ENCODE measurements at places on chromosomes 3 and 15. TPM values are rescaled to one million over a fixed set of nuclear protein-coding genes. Genes with fewer than 3 reads are reported as not detected.

GAP43 gene
- total RNA-seq, result 2.6 TPM

GRM7 gene
- total RNA-seq, result not detected

SLC30A4 gene
- total RNA-seq, result 3.3 TPM

- no peak for DNase-seq
Measured at GRCh38 chr15:79682851-79683288, 213.9 kb downstream of the MTHFS start.

- peak; percentile 79 for DNase-seq
Measured at GRCh38 chr3:160400030-160400701, 716 bp downstream of the SMC4 start.

GRCh38 chr3:150286390-150287147 lies 121.5 kb upstream of the TSC22D2 start:
- DNase-seq, result no peak

DNA sequence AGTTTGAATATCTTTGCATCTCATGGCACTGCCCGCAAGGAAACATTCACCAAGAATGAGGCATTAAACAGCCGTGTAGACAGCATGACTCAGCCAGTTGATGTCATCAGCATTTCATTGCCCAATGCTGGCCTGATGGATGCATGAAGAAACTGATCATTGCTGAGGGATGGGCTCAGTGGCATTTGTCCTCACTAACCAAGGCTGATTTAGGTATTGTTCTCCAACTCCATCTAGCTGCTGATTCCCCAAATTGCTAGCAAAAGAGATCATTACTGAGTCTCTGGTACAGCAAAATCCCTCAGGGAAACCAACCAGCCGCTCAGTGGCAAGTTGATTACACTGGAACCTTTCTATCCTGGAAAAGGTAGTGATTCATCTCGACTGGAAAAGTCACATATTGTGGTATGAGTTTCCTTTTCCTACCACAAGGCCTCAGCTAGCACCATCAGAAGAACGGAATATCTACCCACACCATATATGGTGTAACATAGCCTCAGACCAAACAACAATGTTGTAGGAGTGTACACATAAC lies 186.5 kb upstream of the GAP43 start:
- DNase-seq, result no peak

ZNF501 gene
- 4.4 TPM for total RNA-seq

DNA sequence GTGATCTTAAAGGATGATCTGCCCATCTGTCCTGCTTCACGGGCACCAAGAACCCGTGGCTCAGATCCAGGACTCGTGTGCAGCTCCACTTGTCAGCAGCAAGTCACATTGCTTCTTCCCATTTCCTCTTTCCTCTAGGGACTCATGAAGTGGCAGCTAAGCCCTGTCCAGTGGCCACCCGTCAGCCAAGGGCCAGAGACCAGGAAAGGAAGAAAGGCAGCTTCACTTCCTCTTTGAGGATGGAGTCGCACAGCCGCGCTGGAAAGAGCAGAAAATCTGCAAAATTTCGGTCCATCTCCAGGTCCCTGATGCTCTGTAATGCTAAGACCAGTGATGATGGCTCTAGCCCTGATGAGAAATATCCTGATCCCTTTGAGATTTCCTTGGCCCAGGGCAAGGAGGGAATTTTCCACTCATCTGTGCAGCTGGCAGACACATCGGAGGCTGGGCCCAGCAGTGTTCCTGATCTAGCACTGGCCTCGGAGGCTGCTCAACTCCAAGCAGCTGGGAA lies 28.5 kb downstream of the IL16 start:
- no peak for DNase-seq

DNA sequence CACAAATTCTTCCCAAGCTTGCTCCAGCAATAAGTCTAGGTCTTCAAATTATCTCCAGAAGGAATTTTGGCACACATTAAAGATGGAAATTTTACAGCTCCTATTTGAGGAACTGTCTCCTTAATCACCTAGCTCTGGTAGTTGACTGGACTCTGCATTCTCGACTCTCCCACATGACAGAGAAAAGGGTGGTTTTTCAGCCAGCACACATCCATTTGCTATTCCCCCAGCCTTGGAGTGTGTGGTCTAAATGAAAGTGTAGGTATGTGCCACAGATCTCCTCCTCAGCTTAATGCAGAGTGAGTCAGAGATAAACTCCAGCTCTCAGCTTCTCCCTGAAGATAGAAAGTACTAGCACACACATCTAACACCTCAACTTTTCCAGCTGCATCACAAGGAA lies 62.2 kb upstream of the ALCAM start:
- DNase-seq, result no peak

PCLAF gene
- 0.19 TPM for total RNA-seq

CACNA2D3 gene
- 11.3 TPM for total RNA-seq

GRCh38 chr3:186980989-186981388 lies 50.7 kb downstream of the ST6GAL1 start:
- no peak for DNase-seq

- no peak for DNase-seq
Measured at GRCh38 chr3:64121750-64122311, 98.5 kb upstream of the PSMD6 start.

DNA sequence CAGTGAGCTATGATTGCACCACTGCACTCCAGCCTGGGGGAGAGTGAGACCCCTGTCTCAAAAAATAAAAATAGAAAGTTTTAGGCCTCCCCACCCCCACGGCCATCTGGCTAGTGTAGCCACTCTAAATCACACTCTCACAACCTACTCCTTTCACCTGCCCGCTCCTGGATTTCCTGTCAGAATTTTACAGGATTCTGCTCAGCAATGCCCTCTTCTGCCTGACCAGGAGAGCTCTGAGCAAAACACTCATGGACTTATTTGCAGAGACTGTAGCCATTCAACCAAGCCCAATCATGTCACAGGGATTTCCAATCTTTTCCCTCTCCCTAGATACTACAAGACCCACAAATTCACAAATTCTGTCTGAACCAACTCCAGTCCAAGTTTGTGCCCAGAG lies 242.6 kb upstream of the TPRG1 start:
- no peak for DNase-seq

DNA sequence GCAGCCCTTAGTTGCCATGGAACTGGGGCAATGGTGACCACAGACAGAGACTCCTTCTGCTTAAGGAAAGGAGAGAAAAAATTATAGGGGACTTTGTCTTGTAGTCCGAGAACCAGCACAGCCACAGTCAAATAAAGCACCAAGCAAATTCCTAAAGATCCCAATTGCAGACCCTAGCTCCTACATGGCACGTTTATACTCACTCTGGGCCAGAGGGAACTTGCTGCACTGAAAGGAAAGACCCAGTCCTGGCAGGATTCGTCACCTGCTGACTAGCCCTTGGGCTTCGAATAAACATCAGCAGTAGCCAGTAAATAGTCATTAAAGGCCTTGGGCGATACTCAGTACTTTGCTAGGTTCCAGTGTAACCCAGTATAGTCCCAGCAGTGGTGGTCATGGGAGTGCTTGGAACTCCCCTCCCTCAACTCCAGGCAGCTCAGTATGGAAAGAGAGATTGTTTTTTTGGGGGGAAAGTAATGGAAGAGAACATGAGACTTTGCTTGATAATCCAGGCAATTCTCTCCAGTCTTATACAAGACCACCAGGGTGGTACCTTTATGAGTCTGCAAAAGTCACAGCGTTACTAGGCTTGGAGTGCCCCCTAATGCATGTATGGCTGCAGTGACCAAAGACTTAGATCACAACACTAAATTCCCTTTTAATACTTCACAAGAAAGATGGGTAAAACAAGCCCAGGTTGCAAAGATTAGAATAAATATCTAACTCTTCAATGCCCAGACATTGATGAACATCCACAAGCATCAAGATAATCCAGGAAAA lies 66.4 kb upstream of the AGTR1 start:
- no peak for DNase-seq

DNA sequence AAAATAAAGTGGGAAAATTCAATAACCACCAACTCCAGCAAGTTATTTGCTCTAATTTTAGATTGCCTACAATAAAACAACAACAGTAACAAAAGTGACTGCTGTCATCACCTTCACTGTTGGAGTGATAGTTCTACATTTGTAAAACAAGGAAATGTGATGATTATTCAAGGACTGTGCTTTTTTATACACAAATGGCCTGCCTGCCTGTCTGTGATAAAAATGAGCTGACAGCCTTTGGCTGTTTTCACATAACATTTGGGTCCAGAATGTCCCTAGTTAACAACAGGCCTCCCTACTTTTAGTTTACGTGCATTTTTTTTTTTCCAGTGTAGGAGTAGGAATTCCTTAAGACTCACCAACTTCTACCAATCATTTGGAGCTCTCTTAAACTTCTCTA lies 768.8 kb downstream of the PDCD6IP start:
- DNase-seq, result no peak

- no peak for DNase-seq
Measured at GRCh38 chr3:106113747-106114146, 244.9 kb upstream of the CBLB start.

SLC7A14 gene
- total RNA-seq, result not detected

- DNase-seq, result no peak
Measured at GRCh38 chr3:5160940-5161858, 26.3 kb upstream of the EDEM1 start.

DNA sequence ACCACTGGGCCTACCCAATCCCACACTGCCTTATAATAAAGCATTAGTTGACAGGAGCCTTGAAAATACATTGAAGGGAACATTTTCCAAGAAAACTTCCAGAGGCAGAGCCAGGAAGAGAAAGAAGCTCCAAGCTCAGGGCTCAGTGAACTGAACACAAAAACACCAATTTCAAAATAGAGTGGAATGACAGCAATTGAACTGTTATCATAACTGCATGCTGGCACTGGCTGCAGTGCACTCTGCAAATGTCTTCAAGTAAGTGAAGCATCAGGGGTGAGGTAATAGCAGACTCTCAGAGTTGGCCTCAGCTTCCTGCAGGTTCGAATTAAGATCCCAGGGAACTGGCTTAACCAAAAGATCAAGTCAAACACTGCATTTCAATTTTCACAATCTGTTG lies 388.0 kb upstream of the WNT5A start:
- no peak for DNase-seq

GP9 gene
- total RNA-seq, result 0.27 TPM

DNA sequence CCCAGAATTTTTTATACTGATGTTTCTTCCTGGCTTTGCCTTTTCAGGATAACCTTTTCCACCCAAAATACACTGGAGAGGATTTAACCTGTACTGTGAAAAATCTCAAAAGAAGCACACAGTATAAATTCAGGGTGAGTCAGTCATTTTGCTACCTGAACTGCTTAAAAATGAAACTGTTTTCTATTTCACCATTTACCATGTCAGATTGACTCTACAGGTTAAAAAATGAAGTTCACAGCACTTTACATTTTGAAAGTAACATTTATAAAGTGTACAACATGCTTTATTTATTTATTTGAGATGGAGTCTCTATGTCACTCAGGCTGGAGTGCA lies 115.2 kb downstream of the GHSR start:
- no peak for DNase-seq

DNA sequence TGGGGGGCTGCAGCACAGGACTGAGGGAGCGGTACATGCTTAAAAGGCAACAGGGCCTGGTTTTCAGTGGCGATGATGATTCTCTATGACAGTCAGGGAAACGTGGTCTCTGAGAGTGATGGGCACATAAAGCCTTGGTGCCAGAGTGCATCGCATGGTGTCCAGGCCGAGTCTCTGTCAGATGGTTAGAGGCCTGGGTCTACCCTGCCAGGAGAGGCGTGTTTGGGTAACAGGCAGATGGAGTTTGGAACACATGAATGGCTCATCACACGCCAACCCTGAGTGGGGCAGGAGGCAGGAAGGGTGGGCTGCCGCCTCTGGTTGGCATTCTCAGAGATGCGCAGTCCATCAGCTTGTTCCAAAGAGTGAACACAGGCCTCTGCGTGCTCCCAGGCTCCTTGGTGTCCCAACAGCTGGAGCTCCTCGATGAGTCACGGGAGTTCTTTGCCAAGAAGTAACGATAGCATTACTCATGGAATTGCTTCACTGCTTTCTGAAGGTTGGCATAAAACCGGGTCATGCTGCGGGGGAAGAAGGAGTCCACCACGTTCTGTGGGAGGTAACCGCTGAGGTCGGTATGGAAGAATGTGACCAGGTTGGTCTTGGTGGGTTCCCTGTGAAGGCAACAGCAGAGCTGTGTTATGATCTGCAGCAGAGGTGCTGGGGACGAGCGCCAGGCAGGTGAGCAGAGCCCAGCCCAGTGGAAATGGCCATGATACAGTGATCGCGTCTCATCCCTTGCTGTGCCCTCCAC lies 11.0 kb downstream of the STARD5 start:
- no peak for DNase-seq

DNA sequence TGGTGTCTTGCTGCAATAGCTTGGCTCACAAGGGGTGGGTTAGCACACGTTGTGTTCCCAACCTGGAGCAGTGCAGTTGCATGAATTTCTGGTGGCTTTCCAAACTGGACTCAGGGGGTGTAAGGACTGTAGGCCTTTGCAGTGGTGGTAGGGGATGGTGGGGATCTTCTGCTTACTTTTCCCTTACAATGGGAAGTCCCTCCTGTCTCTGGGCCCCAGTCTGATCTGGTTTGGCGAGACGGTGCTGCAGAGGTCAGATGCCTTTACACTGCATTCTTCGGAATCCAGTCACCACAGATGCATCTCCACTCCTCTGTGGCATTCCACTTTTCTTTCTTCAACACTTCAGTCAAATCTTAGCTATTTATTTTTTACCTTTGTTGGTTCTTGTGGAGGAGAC lies 132.1 kb downstream of the DOCK3 start:
- DNase-seq, result no peak

DNA sequence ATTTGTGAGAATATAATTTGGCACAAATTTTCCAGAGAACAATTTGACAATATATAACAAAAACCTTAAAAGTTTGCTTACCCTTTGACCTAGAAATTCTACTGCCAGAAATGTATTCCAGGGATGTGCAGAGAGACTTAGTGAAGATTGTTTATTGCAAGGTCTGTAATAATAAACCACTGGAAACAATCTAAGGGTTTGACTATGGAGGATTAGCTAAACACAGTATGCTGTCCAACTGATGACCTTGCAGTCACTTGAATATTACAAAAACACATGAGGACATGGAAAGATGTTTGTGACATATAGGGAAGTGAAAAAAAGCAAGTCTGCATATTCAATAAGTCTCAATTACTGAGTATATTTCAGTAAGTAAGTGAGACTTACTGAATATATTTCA lies 48.1 kb upstream of the CDV3 start:
- no peak for DNase-seq

CORO2B gene
- 2.7 TPM for total RNA-seq

UBA7 gene
- 20.0 TPM for total RNA-seq

DNA sequence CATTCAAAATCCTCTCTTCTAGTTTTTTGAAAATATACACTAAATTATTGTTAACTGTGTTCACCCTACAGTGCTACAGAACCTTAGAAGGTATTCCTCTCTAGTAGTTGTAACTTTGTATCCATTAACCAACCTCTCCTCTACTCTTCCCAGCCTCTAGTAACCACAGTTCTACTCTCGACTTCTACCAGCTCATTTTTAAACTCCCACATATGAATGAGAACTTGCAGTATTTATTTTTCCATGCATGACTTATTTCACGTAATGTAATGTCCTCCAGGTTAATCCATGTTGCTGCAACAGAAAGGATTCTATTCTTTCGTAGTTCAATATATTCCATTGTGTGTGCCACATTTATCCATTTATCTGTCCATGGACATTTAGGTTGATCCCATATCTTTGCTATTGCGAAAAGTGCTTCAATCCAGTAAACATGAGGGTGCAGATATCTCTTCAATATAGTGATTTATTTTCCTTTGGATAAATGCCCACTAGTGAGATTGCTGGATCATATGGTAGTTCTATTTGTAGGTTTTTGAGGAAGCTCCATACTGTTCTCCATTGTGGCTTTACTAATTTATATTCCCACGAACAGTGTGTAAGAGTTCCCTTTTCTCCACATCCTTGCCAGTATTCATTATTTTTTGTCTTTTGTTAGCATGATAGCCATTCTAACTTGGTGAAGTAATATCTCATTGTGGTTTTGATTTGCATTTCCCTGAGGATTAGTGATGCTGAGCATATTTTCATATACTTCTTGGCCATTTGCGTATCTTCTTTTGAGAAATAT lies 113.7 kb upstream of the SMAD3 start:
- DNase-seq, result no peak

Measured in cardiac septum (tissue), 1 donor.